ENCODE measurements at places on chromosomes 2 and 18.
A peak's percentile ranks its signal among the peaks of the same experiment; 100 is the strongest.

GRCh38 chr18:67692811-67693210 lies 176.3 kb upstream of the DSEL start:
- peak; percentile 29 for DNase-seq

- no peak for DNase-seq
These were observed 178.2 kb downstream of the ANAPC1 start for GRCh38 chr2:111705711-111706336.

DNA sequence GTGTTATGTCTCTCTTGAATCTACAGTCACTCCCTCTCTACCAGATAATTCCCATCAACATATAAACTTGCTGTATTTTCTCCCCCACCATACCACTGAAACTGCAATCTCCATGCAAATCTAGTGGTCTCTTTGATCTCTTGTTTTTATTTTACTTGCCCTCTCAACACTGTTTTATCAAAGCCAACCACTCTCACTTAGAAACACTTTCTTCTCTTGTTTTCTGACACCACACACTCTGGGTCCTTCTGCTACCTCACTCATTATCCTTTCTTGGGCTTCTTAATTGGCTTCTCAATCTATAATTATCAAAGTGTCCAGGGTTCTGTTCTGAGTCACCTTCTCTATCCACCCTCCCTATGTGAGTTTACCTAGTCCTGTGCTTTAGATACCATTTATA lies 2.0 kb upstream of the MCFD2 start:
- DNase-seq: no peak

- no peak for DNase-seq
These were observed 188.7 kb upstream of the SALL3 start for GRCh38 chr18:78790960-78791359.

DNA sequence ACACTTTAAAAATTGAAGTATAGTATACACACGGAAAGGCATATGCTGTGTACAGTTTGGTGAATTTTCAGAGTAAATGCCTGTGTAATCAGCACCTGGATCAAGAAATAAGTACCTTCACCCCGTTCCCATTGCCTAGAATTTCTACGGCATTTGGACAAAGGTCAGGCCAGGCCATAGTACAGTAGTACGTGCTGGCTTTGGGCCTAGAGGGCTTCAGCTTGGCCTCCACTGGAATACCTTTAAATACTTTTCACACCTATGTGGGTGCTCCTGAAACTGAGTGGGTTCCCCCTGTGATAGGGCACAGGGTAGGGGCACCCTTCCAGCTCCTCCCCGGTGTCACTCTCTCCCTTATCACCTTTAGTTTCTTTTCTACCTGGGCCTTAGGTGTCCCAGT lies 26.5 kb downstream of the TET3 start:
- no peak for DNase-seq

DNA sequence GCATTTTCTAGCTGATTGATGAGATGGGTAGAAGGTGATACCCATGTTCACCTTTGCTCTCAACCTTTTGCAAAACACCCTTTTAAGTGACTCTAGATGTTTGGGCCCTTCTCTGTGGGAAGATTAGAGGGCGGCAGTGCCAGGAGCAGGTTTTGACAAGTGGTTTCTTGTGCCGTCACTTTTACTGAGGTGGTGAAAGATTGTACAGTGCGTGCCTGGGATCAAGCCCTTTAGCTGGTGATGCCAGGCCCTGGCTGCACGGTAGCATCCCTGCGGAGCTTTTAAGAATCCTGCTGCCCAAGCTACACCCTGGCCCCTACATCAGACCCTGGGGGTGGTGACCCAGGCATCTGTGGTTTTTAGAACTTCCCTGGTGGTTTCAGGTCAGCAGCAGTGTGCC lies 29.1 kb downstream of the MTCL1 start:
- DNase-seq: no peak

DNA sequence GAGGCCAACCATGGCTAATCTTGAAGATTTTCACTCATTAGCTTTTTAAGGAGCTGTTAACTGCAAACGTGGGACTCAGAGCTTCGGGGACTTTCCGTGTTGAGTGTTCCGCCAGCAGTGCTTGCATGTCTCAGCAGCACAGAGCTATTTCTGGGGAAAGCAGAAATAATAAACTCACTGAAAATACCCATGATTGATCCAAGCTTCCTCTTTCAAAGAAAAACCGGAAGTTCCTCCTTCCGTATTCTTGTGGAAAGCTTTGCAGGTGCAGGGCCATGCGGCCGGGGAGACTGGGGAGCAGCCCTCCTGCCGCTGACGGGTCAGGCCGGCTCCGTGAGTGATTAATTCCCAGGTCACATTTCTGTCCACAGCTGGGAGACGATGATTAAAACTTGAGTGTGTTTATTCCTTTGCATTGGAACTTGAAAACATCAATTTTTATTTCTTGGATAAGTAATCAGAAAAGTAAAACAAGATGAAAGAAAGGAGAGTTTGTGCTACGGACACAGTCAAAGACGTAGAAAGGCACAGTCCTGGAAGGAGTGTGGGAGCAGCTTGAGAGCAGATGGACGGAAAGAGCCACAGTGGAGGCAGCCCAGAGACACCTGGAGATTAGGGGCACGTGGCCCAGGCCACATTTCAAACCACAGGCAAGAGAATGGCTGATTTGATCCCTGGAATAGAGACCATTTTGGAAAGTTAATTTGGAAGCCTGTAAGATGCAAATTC lies 54.2 kb upstream of the CTDP1 start:
- DNase-seq: peak; percentile 64

GRCh38 chr2:138602166-138602460 lies 100.5 kb downstream of the SPOPL start:
- DNase-seq: no peak

DNA sequence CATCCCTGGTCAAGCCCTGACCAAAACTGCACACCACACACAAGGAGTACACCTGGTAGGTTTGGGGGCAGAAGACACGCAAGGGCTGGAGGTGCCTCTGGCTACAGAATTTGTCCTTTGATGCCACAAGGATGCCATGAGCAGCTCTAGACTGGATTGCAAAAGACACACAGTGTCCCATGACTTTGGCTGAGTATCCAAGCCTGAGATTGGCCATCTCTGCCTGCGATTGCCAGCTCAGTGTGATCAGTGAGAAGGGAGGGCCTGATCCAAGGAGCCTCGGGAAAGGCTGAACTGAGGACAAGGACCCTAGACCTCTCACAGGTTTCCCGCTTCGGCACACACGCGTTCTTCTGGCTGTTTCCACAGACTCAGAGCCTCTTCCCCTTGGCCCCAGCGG lies 60.0 kb upstream of the FOSL2 start:
- no peak for DNase-seq

DNA sequence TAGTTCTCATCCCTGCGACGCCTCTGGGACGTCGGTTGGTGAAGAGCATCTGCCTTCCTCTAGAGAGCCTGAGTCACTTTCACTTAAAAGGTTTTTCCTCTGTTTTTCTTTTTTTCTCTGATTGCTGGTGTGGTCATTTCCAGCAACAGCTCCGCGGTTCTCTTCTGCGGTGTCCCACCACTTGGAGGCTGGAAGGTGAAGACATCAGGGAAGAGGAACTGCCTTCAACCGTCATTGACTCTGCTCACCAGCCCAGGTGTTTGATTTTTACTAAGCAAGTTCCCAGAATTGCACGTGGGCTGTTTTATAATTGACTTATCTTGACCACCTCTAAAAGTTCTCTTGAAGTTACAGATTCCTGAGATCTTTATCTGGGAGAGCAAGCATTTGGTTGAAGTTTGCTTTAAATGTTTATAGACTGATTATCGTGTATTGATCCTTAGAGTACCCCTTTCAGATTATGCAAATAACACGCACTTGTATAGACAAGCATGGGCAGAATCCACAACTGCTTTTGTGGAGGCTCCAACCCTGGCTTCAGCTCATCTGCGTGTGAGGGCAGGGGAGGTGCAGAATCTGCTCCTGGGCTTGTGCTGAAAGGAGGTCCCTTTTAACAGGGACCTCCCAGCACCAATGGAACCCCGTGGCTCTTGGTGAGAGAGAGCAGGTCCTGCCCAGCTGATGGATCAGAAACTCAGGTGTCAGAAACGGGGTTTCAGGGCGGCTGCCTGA lies 3.5 kb downstream of the CTDP1 start:
- no peak for DNase-seq

GRCh38 chr2:101251844-101252407 lies 760 bp upstream of the CNOT11 start:
- no peak for DNase-seq

DNA sequence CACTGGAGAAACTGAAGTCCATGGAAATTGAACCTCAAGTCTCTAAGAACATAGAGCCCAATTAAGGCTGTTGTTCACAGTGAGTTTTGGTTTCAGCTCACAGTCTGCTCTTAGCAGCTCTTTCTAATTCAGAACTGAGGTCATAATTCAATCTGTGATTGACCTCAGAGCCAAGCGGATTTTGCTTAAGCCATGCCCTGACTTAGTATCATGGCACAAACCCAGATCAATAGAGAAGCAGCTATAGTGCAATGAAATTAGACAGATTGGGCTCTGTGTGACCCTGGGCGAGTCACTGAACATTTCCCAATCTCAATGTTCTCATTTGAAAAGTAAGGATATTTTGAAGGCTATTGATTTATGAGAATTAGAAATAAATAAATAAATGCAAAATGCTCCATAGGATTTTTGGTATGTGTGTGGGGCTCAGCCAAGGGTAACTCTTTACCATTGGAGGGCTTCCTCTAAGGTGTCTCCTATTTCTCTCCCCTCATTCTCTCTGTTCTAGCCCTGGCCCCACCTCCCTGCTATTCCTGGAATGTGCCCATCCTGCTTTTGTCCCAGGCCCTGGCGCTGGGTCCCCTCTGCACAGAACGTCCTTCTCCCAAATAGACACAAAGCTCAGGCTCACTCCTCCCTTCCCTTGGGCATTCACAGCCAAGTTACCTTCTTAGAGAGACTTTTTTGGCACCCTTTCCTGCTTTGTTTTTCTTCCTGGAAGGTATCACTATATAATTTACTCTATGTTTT lies 239.6 kb downstream of the LPIN1 start:
- DNase-seq: no peak

- DNase-seq: no peak
These were observed 39.0 kb upstream of the SNED1 start for GRCh38 chr2:240959214-240959940.

DNA sequence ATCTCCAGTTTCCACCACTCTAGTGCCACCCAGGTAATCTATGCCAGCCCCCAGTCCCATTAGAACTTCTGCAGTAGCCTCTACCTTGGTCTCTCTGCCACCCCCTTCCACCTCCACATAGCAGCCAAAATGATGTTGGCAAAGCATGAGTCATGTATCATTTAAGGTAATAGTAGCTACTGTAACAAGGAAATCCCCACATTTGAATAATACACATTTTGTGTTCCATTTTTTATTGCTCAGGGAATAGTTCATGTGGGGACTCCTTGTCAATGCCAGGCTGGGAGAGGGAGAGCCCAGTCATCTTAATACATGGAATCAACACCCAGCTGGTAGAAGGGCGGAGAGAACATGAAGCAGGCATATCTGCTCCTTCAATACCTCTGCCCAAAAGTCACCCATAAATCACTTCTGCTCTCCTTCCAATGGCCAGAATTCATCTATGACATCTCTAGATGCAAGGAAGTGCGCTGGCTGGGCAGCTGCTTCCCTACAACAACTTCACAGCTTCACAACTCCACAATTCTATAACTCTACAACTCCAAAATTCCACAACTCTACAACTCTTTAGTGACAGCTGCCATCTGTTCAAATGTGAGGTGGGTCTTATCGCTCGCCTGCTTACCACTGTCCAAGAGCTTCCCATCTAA lies 70.6 kb upstream of the GLS start:
- DNase-seq: no peak

GRCh38 chr2:32905270-32905669 lies 41.5 kb upstream of the LTBP1 start:
- DNase-seq: no peak

DNA sequence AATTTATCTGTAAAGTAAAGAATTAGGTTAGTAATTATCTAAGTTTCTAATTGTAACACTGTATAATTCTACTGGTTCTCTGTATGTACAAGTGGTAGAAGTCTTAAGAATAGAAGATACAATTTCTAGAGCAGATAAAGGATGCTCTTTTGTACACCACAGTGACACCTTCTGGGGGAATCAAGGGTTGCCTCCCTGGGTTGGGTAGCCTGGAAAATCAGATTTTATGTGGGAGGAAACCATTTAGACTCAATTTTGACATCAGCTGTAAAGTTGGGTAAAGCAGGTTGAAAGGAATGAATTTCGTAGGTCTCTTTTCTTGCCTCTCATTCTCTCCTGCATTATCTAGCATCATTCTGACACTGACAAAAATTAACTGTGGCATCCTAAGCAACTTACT lies 354.8 kb downstream of the DCC start:
- DNase-seq: no peak

- no peak for DNase-seq
These were observed 92.7 kb downstream of the BIN1 start for GRCh38 chr2:127014224-127014623.

- peak; percentile 52 for DNase-seq
These were observed 3.3 kb upstream of the SLC66A2 start for GRCh38 chr18:79954791-79955190.

DNA sequence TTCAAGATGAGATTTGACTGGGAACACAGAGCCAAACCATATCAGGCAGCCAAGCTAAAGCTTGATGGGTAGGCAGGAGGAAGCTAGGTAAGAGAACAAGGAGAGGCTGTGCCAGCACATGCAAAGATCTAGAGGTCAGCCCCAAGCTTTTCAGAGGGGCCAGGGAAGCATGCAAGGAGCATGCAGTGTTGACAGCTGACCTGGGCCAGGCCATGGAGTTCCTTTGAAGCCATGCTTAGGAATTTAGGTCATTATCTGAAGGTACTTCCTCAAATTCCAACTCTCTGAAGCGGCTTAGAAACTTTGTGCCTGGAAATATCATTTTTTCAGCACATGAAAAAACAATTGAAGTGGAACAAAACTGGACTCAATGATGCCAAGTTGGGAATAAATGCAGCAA lies 130.8 kb downstream of the SPAG16 start:
- DNase-seq: no peak

- DNase-seq: no peak
These were observed 26.3 kb upstream of the YWHAQ start for GRCh38 chr2:9657083-9657482.

GRCh38 chr2:137975280-137976271 lies 11.3 kb downstream of the HNMT start:
- DNase-seq: no peak

DNA sequence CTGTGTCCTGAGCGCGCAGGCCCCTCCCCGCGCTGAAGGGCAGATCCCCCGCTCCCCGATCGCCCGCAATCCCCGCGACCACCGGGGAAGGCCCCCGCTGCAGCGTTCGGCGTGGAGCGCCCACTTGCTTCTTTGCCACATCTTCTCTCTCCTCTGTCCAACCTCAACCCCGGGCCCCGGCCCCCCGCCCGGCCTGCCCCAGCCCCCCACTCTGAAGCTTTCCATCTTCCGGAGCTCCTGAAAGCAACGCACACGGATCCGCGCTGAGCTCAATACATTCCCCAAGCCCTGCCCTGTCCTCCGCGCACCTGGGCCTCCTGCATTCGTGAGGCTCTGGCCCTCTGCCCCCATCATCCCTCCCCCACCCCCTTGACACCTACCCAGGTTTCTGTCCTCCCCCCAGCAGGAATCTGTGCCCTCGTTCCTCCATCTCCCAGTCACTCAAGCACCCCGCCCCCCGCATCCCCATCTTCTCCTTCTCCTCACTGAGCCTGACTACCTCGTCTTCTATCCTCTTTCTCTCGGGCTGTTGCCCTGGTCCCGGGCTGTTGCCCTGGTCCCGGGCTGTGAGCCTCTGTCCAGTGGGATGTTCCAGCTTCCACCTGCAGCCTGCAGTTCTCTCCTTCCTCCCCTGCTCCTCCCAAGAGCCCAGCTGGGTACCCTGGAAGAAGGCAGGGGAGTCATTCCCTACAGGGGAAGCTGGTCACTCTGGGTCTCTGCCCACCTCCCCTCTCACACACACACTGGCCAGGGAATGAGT lies 7.8 kb downstream of the SPEG start:
- no peak for DNase-seq
